Lung (tissue), 17 donors: ENCODE measurements at places on chromosomes 2 and 18. TPM values are rescaled to one million over a fixed set of nuclear protein-coding genes. Genes with fewer than 3 reads are reported as not detected.

CPS1 gene
- 3.1 TPM for total RNA-seq

MRPL30 gene
- total RNA-seq, result 34.2 TPM

FIGN gene
- total RNA-seq, result 5.4 TPM

ACSL3 gene
- 154 TPM for total RNA-seq

B3GNT7 gene
- total RNA-seq, result 32.9 TPM

EDAR gene
- total RNA-seq, result 0.37 TPM

NYAP2 gene
- 1.5 TPM for total RNA-seq

SMPD4 gene
- total RNA-seq, result 46.4 TPM

SLC11A1 gene
- 262 TPM for total RNA-seq

SLC5A7 gene
- 0.48 TPM for total RNA-seq

CASP8 gene
- total RNA-seq, result 23.4 TPM

RBM44 gene
- 4.0 TPM for total RNA-seq

ITGA4 gene
- 18.3 TPM for total RNA-seq

TGFA gene
- total RNA-seq, result 13.0 TPM

PXDN gene
- total RNA-seq, result 198 TPM

GKN2 gene
- total RNA-seq, result 3.4 TPM

PROM2 gene
- total RNA-seq, result 11.5 TPM

NEB gene
- total RNA-seq, result 2.1 TPM

DCC gene
- 4.6 TPM for total RNA-seq

NPPC gene
- total RNA-seq, result 0.77 TPM

TLX2 gene
- total RNA-seq, result not detected

KCNE4 gene
- total RNA-seq, result 1.2 TPM

ST8SIA3 gene
- total RNA-seq, result 0.03 TPM

REG3G gene
- total RNA-seq, result 0.58 TPM

LHCGR gene
- 0.26 TPM for total RNA-seq

DES gene
- 88.7 TPM for total RNA-seq

CYTIP gene
- total RNA-seq, result 21.4 TPM

MERTK gene
- total RNA-seq, result 20.2 TPM

C2orf92 gene
- 12.1 TPM for total RNA-seq

GATA6 gene
- 32.1 TPM for total RNA-seq

MARS2 gene
- 7.2 TPM for total RNA-seq

SLC19A3 gene
- total RNA-seq, result 28.1 TPM

UPP2 gene
- not detected for total RNA-seq

SLC9A2 gene
- 0.06 TPM for total RNA-seq

CCDC68 gene
- total RNA-seq, result 10.6 TPM

ALPI gene
- not detected for total RNA-seq

SLC23A3 gene
- total RNA-seq, result 2.5 TPM

IL36RN gene
- not detected for total RNA-seq

RIOK3 gene
- 83.0 TPM for total RNA-seq

ALKAL2 gene
- total RNA-seq, result 17.5 TPM

ST6GAL2 gene
- 4.0 TPM for total RNA-seq

RAB6C gene
- total RNA-seq, result not detected

DSC3 gene
- total RNA-seq, result 0.51 TPM

DNAJC5G gene
- total RNA-seq, result not detected

MC2R gene
- total RNA-seq, result 0.06 TPM

DSC2 gene
- total RNA-seq, result 13.5 TPM

TPO gene
- total RNA-seq, result not detected

GPR35 gene
- 4.4 TPM for total RNA-seq

CPO gene
- 0.20 TPM for total RNA-seq

MFSD2B gene
- total RNA-seq, result 0.89 TPM

CABYR gene
- total RNA-seq, result 0.98 TPM

NT5DC4 gene
- total RNA-seq, result 0.09 TPM
